ENCODE measurements at places on chromosomes 5 and 9.

GRCh38 chr5:35856765-35857351 is at the start of gene IL7R:
Gene IL7R (plus strand): TSS chr5:35856891. CDS start chr5:35856978, 87 bp downstream.
- no peak for DNase-seq

- DNase-seq: no peak
Measured at GRCh38 chr9:113380869-113381378, 4.1 kb upstream of the HDHD3 start.

DNA sequence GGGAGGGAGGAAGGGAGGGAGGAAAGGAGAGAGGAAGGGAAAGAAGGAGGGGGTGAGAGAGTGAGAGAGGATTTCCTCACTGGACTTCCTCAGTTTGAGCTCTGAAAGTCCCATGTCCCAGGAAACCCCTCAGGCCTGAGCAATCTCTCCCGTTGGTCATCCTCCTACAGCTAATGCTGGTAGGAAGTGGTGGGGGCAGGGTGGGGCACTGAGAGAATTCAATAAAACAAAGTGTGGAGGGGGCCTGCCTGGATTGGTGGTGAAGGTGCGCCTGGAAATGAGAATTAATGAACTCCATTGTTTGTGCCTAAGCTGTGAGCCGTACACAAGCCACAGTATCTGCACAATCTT is 195.0 kb downstream of the RGS3 start:
- DNase-seq: no peak

GRCh38 chr9:123251741-123252140 is 16.6 kb downstream of the STRBP start:
- DNase-seq: no peak

- DNase-seq: no peak
Measured at GRCh38 chr9:112887381-112887780, 3.3 kb downstream of the SLC46A2 start.
